ENCODE measurements at places on chromosomes 2 and 18.

- DNase-seq: no peak
These were observed 122.1 kb upstream of the EML6 start for GRCh38 chr2:54601339-54601738.

GRCh38 chr2:235623111-235623510 is 129.3 kb downstream of the AGAP1 start:
- no peak for DNase-seq

DNA sequence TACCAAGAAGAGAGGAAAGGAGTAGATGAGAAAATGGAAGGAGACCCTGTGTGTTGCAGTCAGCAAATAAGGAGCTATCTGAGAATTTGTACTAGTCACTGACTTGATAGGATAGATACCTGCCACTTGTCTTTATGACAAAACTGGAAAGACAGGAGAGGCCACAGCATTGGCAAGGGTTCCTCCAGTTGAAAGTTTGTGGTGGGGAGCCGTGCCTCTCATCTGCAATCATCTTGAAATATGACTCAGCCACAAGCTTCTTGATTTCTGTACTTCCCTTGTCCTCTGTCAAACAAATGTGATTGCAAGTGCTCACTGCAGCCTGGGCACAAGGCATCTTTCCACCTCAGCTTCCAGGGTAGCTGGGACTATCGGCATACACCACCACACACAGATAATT is 99.1 kb downstream of the GREB1L start:
- no peak for DNase-seq

DNA sequence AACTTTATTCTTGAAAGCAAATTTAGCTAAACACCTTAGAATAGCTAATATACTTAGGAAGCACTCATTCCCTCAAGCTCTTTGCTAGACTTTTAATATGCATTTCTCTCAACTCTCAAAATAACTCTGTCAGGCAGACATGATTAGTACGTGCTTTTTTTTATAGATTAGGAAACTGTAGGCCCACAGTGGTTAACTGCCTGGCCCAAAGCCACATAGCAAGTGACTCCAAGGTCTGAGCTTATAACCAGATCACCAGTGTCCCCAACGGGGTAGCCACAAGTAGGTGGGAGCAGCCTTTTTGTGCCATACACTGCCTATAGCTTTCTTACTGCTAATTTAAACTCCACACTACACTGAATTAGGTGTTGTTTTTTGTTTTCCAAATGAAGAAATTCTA is 576.8 kb downstream of the METTL4 start:
- DNase-seq: no peak
